ENCODE measurements at places on chromosomes 5 and 9. TPM values are rescaled to one million over a fixed set of nuclear protein-coding genes. Genes with fewer than 3 reads are reported as not detected.

DNA sequence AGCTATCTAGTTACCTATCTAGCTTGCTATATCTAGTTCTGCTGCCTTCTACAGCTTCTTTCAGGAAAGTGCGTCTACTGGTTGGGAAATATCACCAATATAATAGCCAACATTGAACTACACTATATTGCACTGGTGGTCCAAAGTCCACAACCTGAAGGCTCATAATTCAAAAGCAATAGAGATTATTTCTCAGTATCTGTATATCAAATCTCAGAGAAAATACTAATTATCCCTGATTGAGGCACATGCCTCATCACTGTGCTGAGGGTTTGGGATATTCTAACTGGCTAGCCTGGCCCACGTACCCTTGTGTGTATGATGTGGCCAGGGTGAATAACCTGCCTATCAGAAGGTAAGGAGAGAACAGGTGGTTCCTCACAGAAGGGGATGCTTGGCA, 53.8 kb downstream of the SH3RF2 start:
- no peak overlapping the region for H3K27ac ChIP-seq
- H3K4me1 ChIP-seq: peaks cover 3% of the 10 kb centered on the region
- no peaks in the 10 kb centered on the region for H3K27me3 ChIP-seq
- no peak overlapping the region for H3K4me3 ChIP-seq
- no peaks in the 10 kb centered on the region for H3K36me3 ChIP-seq
- no peak for DNase-seq

- H3K27ac ChIP-seq: peak overlapping the region; percentile 53
- H3K4me3 ChIP-seq: no peak overlapping the region
- no peaks in the 10 kb centered on the region for H3K36me3 ChIP-seq
- DNase-seq: no peak
- H3K27me3 ChIP-seq: no peaks in the 10 kb centered on the region
Measured at GRCh38 chr5:148750614-148751013, 75.8 kb upstream of the ADRB2 start.

DNA sequence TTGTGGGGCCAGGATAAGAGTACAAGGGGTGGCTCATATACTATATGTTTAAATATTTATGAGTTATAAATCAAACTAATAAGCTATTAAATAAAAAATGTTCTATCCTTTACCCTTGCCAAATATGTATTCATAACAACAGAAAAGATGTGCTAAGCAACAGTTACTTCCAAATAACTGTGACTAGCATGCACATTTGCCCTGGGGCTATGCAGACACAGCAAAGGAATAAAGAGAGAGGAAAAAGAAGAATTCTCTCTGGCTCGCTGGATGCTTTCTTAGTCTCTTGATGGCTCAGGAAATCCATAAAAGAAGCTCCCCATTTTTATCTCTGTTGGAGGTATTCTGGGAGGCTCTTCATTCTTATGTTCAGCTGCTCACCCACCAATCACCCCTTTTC, 182.4 kb upstream of the ATP10B start:
- H3K27ac ChIP-seq: no peak overlapping the region
- no peaks in the 10 kb centered on the region for H3K27me3 ChIP-seq
- DNase-seq: no peak
- no peaks in the 10 kb centered on the region for H3K4me1 ChIP-seq
- H3K4me3 ChIP-seq: no peak overlapping the region

GRCh38 chr9:32260151-32260862, 124.1 kb upstream of the ACO1 start:
- no peak overlapping the region for H3K4me3 ChIP-seq
- no peak for DNase-seq
- H3K4me1 ChIP-seq: peaks cover 14% of the 10 kb centered on the region
- H3K27me3 ChIP-seq: no peaks in the 10 kb centered on the region
- no peak overlapping the region for H3K27ac ChIP-seq
- no peaks in the 10 kb centered on the region for H3K36me3 ChIP-seq

DNA sequence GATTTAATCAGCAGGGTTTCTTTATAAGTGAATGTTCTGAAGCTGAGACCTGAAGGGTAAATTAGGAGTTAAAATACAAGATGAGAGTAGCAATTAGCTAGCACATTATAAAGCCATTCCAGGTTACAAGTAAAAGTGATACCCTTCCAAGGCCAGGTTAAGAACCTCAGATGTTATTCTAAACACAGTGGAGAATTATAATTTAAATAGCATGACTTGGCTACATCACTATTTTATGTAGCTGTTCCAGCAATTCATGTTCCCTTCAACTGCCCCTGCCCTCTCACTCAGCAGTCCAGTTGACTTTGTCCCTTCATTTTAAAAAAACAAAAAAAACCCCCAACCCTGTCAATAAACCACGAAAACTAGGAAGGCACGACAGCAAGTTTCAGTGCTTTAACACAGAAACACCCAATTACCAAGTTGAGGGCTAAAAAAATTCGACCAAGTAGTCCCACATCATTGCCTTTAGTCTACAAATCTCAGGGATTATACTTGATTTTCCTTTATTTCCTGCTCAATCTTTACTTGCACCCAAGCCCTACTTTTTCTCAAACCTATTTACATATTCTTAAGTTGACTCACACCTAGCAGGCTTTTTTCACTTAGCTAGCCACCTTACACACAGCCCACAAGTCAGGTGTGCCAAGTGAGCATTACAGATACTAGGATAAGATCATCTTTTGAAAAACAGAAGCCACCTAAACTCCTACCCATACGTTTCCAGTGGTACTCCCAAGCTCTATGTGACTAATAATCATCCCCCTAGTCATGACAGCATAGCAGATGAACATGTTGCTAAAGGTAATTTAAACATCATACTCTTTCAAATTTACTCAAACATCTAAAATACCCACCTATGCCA, 3.4 kb downstream of the RPL37 start:
- H3K36me3 ChIP-seq: peaks cover 76% of the 10 kb centered on the region
- peaks cover 24% of the 10 kb centered on the region for H3K4me1 ChIP-seq
- peak overlapping the region; percentile 7 for H3K27ac ChIP-seq
- no peak overlapping the region for H3K4me3 ChIP-seq
- no peak for DNase-seq

GRCh38 chr5:11452852-11453251, 451.4 kb downstream of the CTNND2 start:
- no peak overlapping the region for H3K27ac ChIP-seq
- no peaks in the 10 kb centered on the region for H3K4me1 ChIP-seq
- DNase-seq: no peak

GRCh38 chr5:130479045-130479804, 575.0 kb downstream of the CHSY3 start:
- H3K4me3 ChIP-seq: no peak overlapping the region
- no peaks in the 10 kb centered on the region for H3K36me3 ChIP-seq
- H3K27ac ChIP-seq: no peak overlapping the region
- no peaks in the 10 kb centered on the region for H3K4me1 ChIP-seq
- no peak for DNase-seq

- no peak overlapping the region for H3K27ac ChIP-seq
- no peak overlapping the region for H3K4me3 ChIP-seq
Measured at GRCh38 chr5:31221001-31221400, 27.5 kb downstream of the CDH6 start.

GRCh38 chr5:34656700-34657273, 659 bp downstream of the RAI14 start:
- H3K4me1 ChIP-seq: peaks cover 19% of the 10 kb centered on the region
- H3K4me3 ChIP-seq: peak overlapping the region; percentile 5
- H3K27ac ChIP-seq: no peak overlapping the region
- DNase-seq: no peak
- H3K27me3 ChIP-seq: peaks cover 59% of the 10 kb centered on the region

DNA sequence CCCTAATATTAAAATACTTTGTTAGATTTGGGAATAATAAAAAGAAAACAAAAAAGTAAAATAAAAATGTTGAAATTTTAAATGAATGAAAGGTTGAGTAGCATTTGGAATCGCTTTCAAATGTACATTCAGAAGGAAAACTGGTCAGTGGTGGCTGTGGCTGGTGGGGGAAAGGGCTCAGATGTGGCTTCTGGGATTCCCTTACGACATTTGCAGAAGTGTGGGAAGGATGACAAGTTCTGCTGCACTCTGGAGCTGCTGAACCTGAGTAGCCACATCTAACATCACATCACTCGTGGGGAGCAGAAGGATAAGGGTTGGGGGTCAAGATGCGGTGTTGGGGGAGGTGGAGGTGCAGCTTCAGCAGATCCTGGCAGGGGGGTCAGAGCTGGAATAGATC, 25.6 kb upstream of the CAST start:
- H3K36me3 ChIP-seq: no peaks in the 10 kb centered on the region
- no peak overlapping the region for H3K4me3 ChIP-seq
- H3K27ac ChIP-seq: no peak overlapping the region
- H3K4me1 ChIP-seq: peaks cover 11% of the 10 kb centered on the region

- peaks cover 18% of the 10 kb centered on the region for H3K4me1 ChIP-seq
- no peak for DNase-seq
- no peak overlapping the region for H3K27ac ChIP-seq
- H3K27me3 ChIP-seq: no peaks in the 10 kb centered on the region
- no peaks in the 10 kb centered on the region for H3K36me3 ChIP-seq
- no peak overlapping the region for H3K4me3 ChIP-seq
Measured at GRCh38 chr9:94153905-94154304, 69.6 kb downstream of the PTPDC1 start.

DNA sequence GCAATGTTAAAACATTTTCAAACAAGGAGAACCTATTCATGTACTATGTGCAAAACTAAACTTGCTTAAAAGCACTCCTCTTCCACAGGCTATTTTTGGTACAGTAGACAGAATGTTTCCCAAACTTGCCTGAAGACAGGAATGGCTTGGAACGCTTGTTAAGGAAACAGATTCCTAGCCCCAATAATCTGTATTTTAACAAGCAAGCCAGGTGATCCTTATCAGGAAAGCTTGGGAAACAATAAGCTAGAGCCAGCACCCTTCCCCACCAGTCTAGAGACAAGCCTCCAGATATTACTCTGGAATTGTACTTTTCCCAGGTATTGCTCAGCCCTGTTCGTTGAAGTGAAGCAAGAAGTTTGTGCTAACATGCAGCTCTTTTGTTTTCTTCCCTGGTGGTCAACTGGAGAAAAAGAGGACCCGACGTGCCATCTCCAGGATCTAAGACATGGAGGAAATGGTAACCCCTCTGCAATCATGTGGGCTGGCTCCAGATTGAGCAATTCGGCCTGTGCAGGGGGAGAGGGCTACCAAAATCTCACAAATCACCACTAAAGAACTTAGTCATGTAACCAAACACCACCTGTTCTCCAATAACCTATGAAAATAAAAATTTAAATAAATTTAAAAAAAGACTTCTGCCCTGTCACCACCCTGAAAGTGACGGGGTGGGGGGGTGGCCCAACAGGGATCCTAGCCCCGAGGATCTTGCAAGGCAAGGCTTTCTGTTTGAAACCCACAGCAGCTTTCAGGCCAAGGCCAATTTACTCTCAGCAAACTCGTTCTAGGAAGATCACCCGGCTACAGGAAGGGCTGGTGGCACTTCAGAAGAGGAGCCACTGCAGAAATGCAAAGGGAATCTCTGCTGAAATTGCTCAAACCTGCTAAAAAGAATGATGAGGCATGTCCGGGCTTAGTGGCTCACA, 48.6 kb downstream of the SHB start:
- H3K27me3 ChIP-seq: no peaks in the 10 kb centered on the region
- DNase-seq: no peak
- peaks cover 15% of the 10 kb centered on the region for H3K4me1 ChIP-seq
- H3K27ac ChIP-seq: no peak overlapping the region
- no peak overlapping the region for H3K4me3 ChIP-seq
- H3K36me3 ChIP-seq: no peaks in the 10 kb centered on the region

DNA sequence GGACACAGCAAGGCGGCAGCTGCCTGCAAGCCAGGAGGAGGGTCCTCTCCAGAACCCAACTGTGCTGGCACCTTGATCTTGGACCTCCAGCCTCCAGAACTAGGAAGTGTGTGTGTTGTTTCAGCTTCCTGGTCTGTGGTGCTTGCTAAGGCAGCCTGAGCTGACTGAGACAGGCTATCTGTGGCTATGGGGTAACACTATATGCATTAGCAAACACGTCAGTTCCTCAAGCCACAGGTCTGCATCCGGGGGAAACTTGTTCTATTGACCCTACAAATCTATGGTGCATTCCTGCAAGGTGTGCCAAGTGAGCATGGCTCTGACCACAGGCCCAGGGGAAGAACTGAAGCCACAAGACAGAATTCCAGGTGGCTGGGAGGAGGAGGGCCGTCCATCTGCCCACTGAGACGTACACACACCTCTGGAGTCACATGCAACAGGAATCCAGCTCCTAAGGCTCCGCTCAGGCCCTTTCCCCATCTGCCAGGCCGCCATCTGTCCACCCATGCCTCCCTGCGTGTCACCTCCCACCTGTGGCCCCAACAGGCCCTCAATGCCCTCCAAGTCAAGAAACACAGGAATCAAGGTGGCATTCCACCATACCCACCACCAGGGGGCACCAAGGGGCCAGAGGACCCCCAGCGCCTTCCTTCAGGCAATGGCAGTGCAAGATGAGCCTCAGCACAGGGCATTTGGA, 174.9 kb downstream of the ROR2 start:
- H3K27ac ChIP-seq: no peak overlapping the region
- no peaks in the 10 kb centered on the region for H3K4me1 ChIP-seq
- H3K4me3 ChIP-seq: no peak overlapping the region
- no peak for DNase-seq
- no peaks in the 10 kb centered on the region for H3K36me3 ChIP-seq
- no peaks in the 10 kb centered on the region for H3K27me3 ChIP-seq

GRCh38 chr5:151051931-151052608, 28.8 kb downstream of the TNIP1 start:
- H3K27ac ChIP-seq: peak overlapping the region; percentile 65
- H3K4me3 ChIP-seq: no peak overlapping the region
- no peak for DNase-seq
- H3K36me3 ChIP-seq: peaks cover 68% of the 10 kb centered on the region
- H3K27me3 ChIP-seq: no peaks in the 10 kb centered on the region
- peaks cover 54% of the 10 kb centered on the region for H3K4me1 ChIP-seq

- no peaks in the 10 kb centered on the region for H3K36me3 ChIP-seq
- no peak overlapping the region for H3K4me3 ChIP-seq
- H3K4me1 ChIP-seq: no peaks in the 10 kb centered on the region
- H3K27ac ChIP-seq: no peak overlapping the region
- H3K27me3 ChIP-seq: no peaks in the 10 kb centered on the region
Measured at GRCh38 chr5:152511531-152512132, 106.6 kb upstream of the NMUR2 start.

GRCh38 chr5:39430461-39430860, 5.7 kb upstream of the DAB2 start:
- H3K36me3 ChIP-seq: no peaks in the 10 kb centered on the region
- no peak overlapping the region for H3K27ac ChIP-seq
- DNase-seq: no peak
- H3K4me3 ChIP-seq: no peak overlapping the region
- H3K27me3 ChIP-seq: no peaks in the 10 kb centered on the region

GRCh38 chr9:77561331-77562018, 86.6 kb downstream of the GNA14 start:
- no peak overlapping the region for H3K4me3 ChIP-seq
- peak; percentile 58 for DNase-seq
- no peaks in the 10 kb centered on the region for H3K36me3 ChIP-seq
- no peaks in the 10 kb centered on the region for H3K27me3 ChIP-seq

DNA sequence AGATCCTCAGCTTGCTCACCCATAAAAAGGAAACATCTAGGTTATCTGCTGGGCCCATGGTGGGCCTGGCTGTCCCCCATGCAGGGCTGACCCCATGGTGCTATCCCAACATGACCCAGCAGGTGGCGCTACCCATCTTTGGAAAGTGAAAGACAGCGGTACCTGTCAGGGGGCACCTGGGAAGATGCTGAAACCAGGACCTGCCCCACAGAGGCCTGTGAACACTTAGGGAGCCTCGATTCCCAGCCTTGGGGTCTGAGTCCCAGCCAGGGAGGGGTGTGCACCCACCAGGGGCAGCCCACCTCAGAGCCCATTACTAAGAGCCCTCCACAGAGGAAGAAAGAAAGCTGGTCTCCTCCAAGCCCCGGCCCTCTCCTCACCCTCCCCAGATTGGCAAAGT, 46.6 kb upstream of the IPPK start:
- DNase-seq: peak; percentile 49
- no peak overlapping the region for H3K27ac ChIP-seq
- H3K4me3 ChIP-seq: no peak overlapping the region

Gene C5orf58
- polyA plus RNA-seq: not detected

Gene CEL
- polyA plus RNA-seq: 0.23 TPM
